IPS-NIHi11 (cell line): ENCODE measurements at places on chromosomes 11 and 22.

GRCh38 chr11:39363571-39363970 is 2095.9 kb downstream of the LRRC4C start:
- DNase-seq, result no peak

- DNase-seq, result no peak
Observed at GRCh38 chr22:44025171-44026065, 1.3 kb downstream of the PARVB start.

- peak; percentile 96 for DNase-seq
Observed at GRCh38 chr22:21657360-21658032, 8.3 kb upstream of the PPIL2 start.

- no peak for DNase-seq
Observed at GRCh38 chr11:117612177-117612576, 184.8 kb downstream of the DSCAML1 start.

- peak; percentile 31 for DNase-seq
Observed at GRCh38 chr11:87020336-87020735, 17.4 kb upstream of the TMEM135 start.

DNA sequence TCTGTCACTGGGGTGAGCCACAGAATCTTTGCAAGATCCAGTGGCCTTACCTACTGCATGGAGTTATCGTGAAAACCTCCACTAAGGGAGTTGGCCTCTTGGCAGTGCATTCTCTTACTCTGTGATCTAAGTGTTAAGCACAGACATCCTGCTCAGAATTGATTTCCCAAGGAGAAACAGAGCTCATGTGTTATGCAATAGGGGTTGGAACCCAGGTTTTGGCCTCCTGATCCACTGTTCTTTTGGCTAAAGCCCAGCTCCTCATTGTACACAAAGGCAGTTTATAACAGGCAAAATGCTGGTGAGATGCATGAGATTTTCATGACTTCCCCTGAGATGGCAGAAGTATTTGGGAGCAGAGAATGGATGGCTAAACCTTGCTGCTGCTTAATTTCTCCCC is 11.8 kb downstream of the DTX4 start:
- no peak for DNase-seq

DNA sequence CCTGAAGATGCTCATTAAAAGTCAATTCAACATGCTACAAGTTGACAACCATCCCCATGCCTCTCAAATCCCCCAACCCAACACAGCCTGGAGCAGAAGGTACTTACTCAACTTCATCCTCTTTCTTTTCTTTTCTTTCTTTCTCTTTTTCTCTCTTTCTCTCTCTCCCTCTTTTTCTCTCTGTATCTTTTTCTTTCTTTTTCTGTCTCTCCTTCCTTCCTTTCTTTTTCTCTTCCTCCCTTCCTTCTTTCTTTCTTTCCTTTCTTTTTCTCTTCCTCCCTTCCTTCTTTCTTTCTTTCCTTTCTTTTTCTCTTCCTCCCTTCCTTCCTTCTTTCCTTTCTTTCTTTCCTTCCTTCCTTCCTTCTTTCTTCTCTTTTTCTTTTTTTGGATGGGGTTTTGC is 135.7 kb upstream of the SEZ6L start:
- no peak for DNase-seq

GRCh38 chr11:83438438-83438837 is 152.3 kb upstream of the CCDC90B start:
- no peak for DNase-seq
